ENCODE measurements at places on chromosomes 3 and 15.

DNA sequence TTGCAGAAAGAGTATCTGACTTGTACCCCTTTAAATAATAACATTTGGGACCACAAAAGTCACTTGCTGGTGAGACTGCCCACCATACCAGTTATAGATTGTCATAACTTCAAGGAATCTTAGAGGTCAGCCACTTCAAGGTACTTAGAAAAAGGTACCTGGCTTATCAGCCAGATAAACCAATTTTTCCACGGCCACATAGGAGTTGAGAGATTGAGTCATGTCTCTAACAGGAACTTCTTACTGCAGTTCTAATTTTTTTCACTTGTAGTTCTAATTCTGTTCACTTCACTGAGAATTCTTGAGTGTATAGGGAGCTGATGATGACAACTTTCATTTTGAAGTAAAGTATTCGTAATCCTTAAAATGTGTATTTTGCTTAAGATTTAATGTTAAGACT, 317.1 kb upstream of the CBLB start:
- DNase-seq, result no peak

DNA sequence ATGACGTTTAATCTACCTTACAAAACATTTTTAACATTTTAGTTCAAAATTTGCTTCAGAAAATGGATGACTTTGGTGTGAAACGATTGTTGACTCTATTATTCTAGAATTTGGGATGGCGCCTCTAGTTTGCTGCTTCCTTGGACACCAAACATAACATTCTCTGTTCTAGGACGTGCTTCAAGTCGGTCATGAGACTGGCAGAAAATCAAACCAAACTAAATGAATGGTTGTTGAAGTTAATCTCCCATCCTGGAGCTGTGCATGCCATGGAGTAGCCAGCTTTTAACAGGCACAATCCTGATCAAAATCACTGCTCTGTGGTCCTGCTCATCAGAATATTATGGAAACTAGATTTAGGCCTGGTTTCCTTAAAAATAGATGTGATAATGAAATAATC, 9.6 kb upstream of the LRRFIP2 start:
- no peak for DNase-seq

DNA sequence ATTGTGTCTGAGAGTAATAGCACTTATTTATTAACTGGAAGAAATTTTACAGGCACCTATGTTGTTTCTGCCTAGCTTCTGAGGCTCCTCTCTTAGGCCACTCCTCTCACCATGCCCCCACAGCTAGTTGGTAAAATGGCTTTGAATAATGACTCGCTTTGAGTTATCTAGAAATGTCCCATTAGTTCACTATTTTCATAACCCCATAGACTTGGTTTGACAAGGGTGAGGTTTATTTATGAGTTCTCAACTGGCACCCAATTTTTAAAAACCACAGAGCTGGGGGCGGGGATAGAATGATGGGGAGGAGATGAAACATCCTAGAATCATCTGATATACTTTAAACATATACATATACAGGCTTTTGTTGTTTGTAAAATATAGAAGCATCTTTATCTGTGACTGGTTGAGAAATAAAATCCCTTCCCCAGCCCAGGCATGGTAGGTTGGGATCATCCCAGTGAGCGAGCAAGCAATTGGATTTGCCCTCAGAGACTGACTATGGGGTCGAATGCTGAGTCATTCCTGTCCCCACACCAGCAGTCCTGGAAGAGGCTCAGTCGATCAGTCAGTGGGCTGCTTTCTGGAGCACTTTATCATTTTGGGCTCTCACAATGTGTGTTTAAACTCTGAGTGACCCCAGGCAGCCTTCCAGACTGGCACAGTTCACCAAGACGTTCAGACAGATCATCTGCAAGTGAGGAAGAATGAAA, 60.2 kb upstream of the TSEN2 start:
- no peak for DNase-seq

GRCh38 chr3:43512754-43513404, 108.9 kb downstream of the ANO10 start:
- no peak for DNase-seq

GRCh38 chr3:140128217-140128616, 193.2 kb downstream of the CLSTN2 start:
- no peak for DNase-seq

- DNase-seq, result no peak
Observed at GRCh38 chr15:66288551-66289185, 4.7 kb upstream of the DIS3L start.
